Right cardiac atrium (tissue), 5 donors: ENCODE measurements at places on chromosomes 6 and 20. TPM values are rescaled to one million over a fixed set of nuclear protein-coding genes. Genes with fewer than 3 reads are reported as not detected.

DNA sequence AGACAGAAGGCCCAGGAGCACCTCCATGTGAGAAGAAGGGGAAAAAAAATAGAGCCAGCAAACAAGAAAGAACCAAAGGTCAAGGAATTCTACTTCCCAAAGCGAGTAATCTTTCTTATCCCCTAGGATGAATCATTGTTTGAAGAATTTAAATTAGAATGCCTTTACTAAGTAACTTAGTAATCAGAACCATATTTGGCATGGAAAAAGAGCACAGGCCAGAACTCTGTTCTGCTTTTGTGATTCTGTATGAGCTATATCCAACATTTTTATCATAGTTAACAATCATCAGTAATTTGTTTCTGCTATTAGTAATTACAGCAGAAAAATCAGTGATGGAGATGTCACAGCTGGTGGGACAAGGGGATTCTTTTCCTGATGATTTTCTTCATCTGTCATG is 228.8 kb upstream of the FAM83B start:
- DNase-seq: no peak

The MAS1 gene
- total RNA-seq: not detected

The CCN6 gene
- not detected for total RNA-seq

- DNase-seq: no peak
These were observed 194.0 kb upstream of the KCNK16 start for GRCh38 chr6:39516471-39516870.

GRCh38 chr6:159788276-159788675 is 1.1 kb downstream of the TCP1 start:
- no peak for DNase-seq
